ENCODE measurements at places on chromosomes 5 and 9.

DNA sequence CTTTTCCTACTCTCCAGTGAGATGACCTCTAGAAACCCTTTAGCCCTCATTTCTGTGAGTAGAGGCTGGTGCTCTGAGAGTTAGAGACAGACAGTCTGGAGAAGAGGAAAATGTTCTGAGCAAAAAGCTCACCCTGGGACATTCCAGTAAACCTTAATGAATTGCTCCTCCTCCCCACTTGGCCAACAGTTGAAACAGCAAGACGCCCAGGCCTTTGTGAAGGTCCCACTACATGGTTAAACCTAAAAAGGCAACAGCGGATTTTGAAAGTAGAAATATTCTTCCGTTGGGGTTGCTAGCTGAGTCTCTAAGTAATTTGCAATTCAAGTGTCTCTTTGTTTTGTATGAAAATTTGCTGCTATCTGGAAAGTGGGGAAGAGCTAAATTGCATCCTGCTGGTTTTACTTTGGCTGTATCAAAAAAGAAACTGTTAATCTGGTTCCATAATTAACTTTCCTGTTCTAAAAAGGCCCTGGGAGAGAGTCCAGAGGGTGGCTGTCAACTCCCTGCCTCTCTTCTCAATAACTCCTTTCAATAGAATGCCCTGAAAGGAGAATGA lies 63.8 kb downstream of the ATP10B start:
- no peak for DNase-seq

- no peak for DNase-seq
Observed at GRCh38 chr5:4054092-4054491, 458.5 kb downstream of the IRX1 start.

- no peak for DNase-seq
Observed at GRCh38 chr5:124655921-124656511, 90.4 kb downstream of the ZNF608 start.

DNA sequence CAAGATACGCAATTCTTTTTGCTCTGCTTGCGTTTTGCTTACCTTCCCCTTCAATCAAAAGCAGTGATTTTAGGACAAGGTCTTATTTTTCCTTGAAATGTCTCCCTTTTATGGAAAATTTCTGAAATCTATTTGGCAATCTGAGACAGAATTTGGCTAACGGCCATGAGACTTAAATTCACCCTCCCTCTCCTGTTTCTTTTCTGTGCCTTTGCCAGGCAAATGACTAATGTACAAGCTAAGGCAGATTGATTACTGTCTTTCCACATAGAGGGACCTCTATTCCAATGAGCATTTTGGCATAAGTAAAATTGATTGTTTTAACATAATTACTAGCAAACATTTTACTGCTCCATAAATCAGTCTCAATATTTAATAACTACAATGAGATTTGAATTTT lies 31.7 kb downstream of the FAM81B start:
- no peak for DNase-seq

GRCh38 chr9:38359297-38359653 lies 33.2 kb upstream of the ALDH1B1 start:
- DNase-seq, result no peak

GRCh38 chr9:131396626-131397025 lies 2.7 kb downstream of the PRRC2B start:
- no peak for DNase-seq

- DNase-seq, result no peak
Observed at GRCh38 chr5:100828071-100828897, 74.8 kb downstream of the ST8SIA4 start.

- no peak for DNase-seq
Observed at GRCh38 chr5:178404987-178405386, 172.4 kb upstream of the PHYKPL start.

GRCh38 chr9:69193685-69194032 lies 19.6 kb downstream of the TJP2 start:
- DNase-seq, result no peak

DNA sequence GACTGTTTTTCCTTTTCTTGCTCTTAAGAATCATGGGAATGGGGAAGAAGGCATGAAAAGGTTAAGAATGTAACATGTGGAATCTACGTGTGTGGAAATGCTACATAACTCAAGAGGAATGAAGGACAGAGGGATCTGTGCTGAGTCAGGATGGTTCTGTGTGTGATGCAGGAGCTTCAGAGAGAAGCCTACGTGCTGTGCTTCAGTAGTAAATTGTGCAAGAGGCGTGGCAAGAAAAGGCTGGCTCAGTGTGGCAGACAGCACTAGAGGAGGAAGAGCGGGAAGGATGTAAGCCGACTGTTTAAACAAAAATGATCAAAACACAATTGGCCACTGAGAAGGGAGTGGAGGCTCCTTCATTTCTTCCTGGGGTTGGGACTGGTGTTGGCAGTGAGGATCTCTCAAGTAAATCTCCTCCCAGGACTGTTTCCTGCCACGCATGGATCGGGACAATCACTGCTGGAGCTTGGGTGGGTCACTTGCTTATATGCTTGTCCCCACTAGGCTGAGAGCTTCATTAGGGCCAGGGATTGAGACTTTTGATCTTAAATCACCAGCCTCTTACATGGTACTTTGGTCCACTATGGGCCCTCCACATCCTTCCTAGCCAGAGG lies 59.4 kb upstream of the BASP1 start:
- DNase-seq, result peak; percentile 70

DNA sequence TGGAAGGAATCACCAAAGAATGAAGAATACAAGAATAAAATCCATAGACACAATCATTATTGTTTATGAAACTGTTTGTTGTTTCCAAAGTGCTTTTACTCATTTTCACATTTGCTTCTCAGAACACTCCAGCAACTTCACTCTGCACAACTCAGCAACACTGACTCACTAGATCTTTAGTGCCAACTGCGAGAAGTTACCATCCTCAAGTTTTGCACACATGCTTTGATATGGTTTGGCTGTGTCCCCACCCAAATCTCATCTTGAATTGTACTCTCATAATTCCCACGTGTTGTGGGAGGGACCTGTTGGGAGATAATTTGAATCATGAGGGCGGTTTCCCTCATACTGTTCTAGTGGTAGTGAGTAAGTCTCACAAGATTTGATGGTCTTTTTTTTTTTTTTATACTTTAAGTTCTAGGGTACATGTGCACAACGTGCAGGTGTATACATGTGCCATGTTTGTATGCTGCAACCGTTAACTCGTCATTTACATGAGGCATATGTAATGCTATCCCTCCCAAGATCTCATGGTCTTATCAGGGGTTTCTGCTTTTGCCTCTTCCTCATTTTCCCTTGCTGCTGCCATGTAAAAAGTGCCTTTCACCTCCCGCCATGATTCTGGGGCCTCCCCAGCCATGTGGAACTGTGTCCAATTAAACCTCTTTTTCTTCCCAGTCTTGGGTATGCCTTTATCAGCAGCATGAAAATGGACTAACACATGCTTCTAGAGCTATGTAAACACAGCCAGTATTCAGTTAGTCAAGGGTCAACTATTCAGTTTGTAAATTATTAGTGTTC lies 36.9 kb downstream of the CLINT1 start:
- DNase-seq, result no peak

DNA sequence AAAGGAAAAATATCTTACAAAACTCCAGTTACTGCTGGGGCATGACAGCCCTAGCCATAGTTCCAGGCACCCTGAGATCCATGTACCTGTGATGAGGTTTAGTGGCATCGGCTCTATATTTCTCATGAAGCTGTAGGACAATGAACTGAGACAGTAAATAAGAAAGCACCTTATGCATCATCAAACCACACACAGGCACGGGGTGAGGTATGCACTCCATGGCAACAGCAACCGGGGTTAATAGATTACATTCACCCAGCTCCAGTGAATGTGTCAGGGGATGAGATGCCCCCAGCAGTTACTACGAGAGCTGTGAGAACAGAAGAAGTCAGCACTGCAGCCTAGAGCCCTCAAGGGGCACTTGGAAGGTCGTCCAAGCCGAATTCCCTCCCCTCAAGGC lies 162.0 kb upstream of the S1PR3 start:
- DNase-seq, result no peak

- no peak for DNase-seq
Observed at GRCh38 chr5:117701062-117701461, 1126.4 kb upstream of the SEMA6A start.

DNA sequence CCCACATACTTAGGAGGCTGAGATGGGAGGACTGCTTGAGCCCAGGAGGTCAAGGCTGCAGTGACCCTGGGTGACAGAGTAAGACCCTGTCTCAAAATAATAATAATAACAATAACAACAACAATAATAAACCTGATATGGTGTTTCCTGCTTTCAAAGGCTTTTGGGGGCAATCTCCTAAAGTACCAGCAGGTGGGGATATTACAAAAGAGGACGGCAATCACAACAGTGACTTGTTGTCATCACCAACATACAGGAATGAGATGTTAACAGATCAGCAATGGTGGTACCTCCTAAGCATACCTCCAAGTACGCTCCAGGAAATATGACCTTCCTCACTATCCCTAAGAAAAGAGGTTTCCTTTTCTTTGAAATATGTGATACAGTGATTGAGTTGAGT lies 91.1 kb upstream of the RNF180 start:
- DNase-seq, result no peak

DNA sequence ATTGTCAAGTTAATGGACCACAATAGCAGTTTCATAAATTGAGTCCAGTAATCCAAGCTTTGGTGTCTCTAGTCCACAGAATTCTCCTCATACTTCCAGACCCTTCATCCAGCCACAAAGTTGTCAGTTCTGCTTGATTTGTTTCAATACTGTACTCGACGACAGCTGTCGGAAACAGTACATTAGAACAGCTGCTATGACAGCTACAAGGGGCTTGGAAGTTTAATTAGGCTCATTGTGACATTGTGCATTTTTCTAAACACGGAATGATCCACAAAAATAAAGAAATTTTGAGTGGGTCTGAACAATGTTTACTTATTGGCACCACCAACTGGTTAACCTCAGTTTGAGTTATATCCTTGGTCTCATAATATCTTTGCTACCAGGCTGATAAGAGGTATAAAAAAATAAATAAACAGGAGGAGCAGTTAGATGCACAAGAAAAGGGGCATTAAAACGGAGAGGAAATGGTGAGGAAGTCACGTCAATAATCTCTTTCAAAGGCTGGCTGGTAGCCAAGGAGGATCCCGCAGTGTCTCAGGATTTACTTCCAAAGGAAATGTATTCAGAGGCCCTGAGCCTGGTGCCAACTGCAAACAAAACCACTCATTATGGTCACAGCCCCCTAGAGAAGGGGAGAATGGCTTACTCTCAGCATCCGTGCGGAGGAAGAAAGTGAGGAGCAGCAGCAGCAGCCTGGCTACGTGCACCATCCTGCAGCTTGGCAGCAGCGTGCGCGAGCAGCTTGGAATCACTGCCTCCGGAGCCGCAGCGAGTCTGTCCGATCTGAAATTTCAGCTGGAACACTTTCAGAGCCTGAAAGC lies 933.8 kb upstream of the DMAC1 start:
- DNase-seq, result no peak

DNA sequence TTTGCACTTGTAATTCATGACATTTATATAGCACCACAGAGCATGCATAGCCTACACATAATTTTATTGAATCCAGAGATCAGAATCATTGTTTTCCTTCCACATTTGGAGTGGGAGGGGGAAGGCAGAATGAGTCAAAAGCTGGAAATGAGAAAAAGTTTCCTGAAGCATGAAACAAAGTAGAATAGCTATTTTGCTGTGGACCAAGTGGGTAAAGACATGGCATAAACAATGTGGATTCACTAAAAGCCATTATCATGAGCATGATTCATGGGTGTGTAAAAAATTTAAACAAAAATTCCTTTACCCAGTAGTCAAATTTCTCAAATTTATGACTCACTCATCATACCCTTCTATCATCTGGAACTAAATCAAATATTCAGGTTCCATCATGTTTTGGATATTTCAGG lies 97.9 kb downstream of the YIPF5 start:
- peak; percentile 43 for DNase-seq

- no peak for DNase-seq
Observed at GRCh38 chr9:6811436-6811835, 53.7 kb downstream of the KDM4C start.

DNA sequence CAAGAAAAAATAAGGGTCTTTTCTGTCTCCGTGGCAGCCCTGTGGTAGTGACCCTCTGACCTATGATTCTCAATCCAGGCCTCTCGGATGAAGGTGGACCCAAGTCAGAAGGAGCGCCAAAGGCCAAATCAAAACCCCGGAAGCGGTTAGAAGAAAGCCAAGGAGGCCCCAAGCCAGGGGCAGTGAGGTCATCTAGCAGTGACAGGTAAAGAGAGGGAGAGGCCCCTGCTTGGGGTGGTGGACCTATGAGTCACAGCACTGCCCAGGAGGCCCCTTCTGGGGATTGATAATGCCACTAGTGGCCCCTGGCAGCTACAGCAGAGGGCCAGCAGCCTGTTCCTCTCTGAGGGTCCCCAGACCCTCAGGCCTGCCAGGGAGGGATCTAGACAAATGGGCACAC lies 6.4 kb upstream of the SLC2A8 start:
- DNase-seq, result no peak

- no peak for DNase-seq
Observed at GRCh38 chr5:146076455-146076854, 28.9 kb downstream of the PLAC8L1 start.

- DNase-seq, result no peak
Observed at GRCh38 chr9:85168412-85168811, 498.9 kb downstream of the NTRK2 start.

GRCh38 chr9:130321539-130321938 lies 56.0 kb downstream of the HMCN2 start:
- no peak for DNase-seq

DNA sequence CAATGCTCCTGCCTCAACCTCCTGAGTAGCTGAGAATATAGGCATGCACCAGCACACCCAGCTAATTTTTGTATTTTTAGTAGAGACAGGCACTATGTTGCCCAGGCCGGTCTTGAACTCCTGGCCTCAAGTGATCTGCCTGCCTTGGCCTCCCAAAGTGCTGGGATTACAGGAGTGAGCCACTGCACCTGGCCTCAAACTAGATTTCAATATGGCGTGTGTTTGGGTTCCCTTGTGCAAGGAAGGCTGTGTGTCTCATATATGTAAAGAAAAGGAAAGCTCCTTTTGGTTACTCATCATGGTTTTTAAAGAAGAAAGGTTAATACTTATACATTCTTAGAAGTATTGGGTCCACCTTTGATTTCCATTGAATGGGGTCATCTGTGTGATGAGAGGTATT lies 70.7 kb downstream of the ANKRD33B start:
- no peak for DNase-seq

DNA sequence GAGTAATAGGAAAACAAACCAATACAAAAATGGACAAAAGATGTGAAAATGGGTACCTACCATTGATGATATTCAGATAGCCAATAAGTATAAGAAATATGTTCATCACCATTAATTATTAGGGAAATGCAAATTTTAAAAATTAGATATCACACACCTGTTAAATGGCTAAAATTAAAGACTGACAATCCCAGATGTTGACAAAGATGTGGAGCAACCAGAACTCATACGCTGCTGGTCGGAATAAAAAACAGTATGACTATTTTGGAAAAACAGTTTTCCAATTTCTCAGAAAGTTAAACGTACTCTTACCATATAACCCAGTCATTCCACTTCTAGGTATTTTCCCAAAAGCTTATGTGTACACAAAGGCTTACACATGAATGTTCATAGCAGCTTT lies 27.1 kb downstream of the TMEM267 start:
- DNase-seq, result no peak

GRCh38 chr9:134178394-134178767 lies 14.0 kb upstream of the RNU6ATAC start:
- no peak for DNase-seq

All from AG09319 (cell line).